ENCODE measurements at places on chromosomes 5 and 9. TPM values are rescaled to one million over a fixed set of nuclear protein-coding genes. Genes with fewer than 3 reads are reported as not detected.

DNA sequence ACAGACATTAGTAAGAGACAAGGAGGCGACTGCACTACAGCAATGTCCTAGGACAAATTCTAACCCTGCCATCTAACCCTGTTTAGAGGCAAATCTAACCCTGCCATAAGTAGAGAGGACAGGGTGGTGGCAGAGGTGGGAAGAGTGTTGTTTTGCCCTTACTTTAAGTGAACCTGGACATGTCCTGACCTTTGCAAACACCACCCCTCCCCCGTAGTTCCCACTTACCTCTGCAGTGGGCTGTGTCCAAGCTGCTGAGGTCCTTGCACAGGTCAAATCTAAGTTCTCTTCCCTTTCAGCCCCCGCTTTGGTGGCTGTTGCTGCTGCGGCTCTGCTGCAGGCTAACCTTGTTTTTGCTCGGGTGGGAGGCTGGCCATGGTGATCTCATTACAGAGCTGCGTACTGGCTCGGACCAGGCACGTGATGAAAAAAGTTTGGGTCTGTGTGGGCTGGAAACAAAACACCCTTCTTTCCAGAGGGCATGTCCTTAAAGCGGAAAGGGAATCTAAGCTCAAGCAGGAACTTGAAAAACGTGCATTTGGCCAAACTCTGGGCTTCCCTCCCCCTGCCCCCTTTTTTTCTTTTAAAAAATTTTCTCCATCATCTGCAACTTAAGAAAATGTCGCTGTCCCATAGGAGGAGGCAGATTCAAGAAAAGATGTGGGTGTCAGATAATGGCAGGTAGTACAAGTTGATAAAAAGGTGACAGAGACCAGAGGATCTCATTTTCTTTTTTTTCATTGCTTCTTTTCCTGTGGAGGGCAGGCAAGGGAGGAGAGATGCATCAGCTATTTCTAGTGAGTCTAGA lies at the start of gene FAXDC2:
Gene FAXDC2, minus strand, starts transcription at position 349 of the 808 bp plus-strand sequence. CDS start 12,425 bp downstream, outside the sequence.
- peaks cover 4% of the 10 kb centered on the region for H3K4me1 ChIP-seq
- peak within 1 kb of the TSS; percentile 66 for H3K4me3 ChIP-seq
- peak; percentile 63 for DNase-seq
- H3K27me3 ChIP-seq: no peaks in the 10 kb centered on the region
- no peaks in the 10 kb centered on the region for H3K36me3 ChIP-seq
- peak within 1 kb of the TSS; percentile 86 for H3K27ac ChIP-seq

DNA sequence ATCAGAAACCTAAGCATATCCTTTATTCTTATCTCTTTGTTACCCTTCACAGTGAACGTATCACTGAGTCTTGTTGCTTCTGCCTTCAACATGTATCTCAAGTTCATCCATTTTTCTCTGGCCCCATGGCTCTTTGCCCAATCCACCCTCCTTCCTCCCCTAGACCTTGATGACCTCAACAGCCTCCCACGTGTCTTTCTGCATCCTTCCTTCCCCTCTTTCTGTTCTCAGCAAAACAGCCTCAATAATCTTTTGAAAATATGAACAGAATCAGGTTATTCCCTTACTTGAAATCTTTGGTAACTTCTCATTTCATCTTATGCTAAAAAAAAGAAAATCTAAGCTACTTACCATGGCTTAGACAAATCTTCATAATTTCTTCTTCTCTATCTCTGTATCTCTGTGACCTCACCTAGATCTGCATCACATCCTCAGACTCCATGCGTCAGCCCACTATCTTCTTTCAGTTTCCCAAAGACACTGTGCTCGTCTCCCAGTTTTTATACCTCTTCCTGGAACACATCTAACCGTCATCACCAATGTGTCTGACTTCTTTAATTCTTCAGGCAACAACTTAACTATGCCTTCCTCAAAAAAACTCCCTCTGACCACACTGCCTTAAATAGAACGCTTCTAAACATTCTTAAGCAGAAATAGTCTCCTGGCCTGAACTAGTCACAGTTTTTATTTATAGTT lies 208.0 kb downstream of the PARP8 start:
- no peaks in the 10 kb centered on the region for H3K4me1 ChIP-seq
- H3K27ac ChIP-seq: no peak overlapping the region
- H3K4me3 ChIP-seq: no peak overlapping the region
- no peaks in the 10 kb centered on the region for H3K27me3 ChIP-seq

GRCh38 chr5:65811004-65811403 lies 89.0 kb downstream of the NLN start:
- H3K27me3 ChIP-seq: no peaks in the 10 kb centered on the region
- no peak for DNase-seq
- no peaks in the 10 kb centered on the region for H3K36me3 ChIP-seq
- no peak overlapping the region for H3K27ac ChIP-seq
- H3K4me1 ChIP-seq: no peaks in the 10 kb centered on the region

WDR31 gene
- total RNA-seq: 1.9 TPM

DNA sequence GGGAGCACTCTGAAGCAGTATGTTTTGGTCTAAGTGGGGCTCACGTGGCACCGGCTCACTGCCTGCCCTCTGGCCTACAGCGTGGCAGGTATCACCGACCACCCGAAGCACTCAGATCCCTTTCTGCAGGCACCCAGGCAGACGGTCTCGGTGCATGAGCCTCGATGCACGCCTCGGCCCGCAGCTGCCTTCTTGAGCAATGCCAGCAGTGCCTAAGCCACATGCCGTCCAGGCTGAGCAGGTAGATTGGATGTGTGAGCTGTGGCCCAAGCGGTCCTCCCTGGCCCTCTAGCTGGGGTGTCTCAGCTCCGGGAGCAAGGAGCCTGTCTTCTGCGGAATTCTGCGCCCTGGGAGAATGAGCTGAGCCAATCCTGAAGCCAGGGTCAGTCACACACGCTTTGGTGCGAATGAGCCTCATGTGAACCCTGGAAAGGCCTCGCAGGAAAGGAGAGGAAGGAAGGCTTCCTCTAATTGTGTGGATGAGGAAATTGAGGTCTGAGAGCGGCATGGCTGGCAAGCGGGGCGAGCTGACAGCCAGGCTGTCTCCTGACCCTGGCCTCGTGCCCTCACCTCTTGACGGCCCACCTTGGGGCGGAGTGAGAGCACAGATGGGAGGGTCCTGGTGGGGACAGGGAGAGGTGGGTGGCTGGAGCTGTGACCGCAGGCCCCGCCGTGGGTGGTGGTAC lies 14.4 kb downstream of the RXRA start:
- H3K27me3 ChIP-seq: no peaks in the 10 kb centered on the region
- no peaks in the 10 kb centered on the region for H3K36me3 ChIP-seq
- H3K27ac ChIP-seq: peak overlapping the region; percentile 78
- H3K4me3 ChIP-seq: no peak overlapping the region

- DNase-seq: no peak
- no peaks in the 10 kb centered on the region for H3K36me3 ChIP-seq
- H3K27ac ChIP-seq: no peak overlapping the region
- H3K4me3 ChIP-seq: no peak overlapping the region
- no peaks in the 10 kb centered on the region for H3K4me1 ChIP-seq
Observed at GRCh38 chr5:28253431-28253830, 1215.0 kb upstream of the CDH9 start.

All from breast epithelium (tissue), 4 donors.